Activated gamma-delta T cell treated with anti-CD3 and anti-CD28 coated beads, Interleukin-2, amount 50 U/mL, for 16 hours (primary cell): ENCODE measurements at places on chromosomes 12 and 14.

GRCh38 chr14:73245480-73246325 lies 8.4 kb downstream of the PAPLN start:
- DNase-seq = no peak

- DNase-seq = no peak
These were observed 536 bp downstream of the PARPBP start for GRCh38 chr12:102120564-102120873.

DNA sequence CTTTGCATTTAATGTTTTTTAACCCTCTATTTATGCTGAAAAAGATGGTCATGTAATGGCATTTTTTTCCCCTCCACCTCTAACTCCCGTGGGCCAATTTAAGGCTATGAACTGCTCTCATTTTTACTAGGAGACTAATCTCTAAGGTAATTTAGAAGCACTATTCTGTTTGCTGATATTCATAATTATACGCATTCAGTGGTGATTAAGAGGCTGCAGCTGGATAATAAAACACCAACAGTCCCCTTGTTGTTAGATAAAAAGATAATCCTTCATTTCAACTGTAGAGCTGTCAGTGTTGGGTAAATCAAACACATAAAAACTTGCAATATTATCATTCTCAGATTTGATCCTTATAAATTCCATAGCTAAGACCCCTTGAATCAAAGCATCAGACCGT lies 8.9 kb downstream of the MYO1H start:
- DNase-seq = no peak

GRCh38 chr12:20653871-20654270 lies 41.3 kb upstream of the SLCO1C1 start:
- no peak for DNase-seq

DNA sequence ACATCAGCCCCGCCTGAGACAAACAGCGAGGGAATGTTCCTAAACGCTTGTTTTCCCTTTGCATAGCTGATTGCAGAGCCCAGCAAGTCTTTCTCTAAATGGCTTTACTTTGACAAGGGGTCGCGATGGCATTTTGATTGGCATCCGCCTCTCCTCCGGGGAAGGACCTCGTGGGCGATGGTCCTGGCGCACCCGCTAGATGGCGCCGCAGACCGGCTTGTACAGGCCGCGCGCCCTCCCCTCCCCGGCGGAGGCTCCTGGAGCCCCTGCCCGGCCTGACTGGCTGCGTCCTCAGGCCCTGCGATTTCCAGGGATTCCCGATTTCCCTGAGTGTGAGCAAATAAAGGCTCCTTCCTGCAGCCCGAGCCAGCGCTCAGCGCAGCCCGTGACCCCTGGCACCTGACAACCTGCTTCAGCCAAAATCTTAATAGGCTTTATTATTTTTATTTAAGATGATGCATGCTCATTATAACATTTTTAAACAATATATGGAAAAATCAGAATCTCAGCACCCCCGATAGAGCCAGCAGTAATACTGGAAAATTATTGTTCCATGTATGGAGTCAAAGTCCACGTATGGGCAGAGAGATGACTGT lies 468.3 kb downstream of the AACS start:
- DNase-seq = no peak

GRCh38 chr12:3592856-3593625 lies 102.0 kb downstream of the PRMT8 start:
- no peak for DNase-seq

GRCh38 chr12:6181583-6182278 lies 18.5 kb upstream of the CD9 start:
- DNase-seq = no peak

DNA sequence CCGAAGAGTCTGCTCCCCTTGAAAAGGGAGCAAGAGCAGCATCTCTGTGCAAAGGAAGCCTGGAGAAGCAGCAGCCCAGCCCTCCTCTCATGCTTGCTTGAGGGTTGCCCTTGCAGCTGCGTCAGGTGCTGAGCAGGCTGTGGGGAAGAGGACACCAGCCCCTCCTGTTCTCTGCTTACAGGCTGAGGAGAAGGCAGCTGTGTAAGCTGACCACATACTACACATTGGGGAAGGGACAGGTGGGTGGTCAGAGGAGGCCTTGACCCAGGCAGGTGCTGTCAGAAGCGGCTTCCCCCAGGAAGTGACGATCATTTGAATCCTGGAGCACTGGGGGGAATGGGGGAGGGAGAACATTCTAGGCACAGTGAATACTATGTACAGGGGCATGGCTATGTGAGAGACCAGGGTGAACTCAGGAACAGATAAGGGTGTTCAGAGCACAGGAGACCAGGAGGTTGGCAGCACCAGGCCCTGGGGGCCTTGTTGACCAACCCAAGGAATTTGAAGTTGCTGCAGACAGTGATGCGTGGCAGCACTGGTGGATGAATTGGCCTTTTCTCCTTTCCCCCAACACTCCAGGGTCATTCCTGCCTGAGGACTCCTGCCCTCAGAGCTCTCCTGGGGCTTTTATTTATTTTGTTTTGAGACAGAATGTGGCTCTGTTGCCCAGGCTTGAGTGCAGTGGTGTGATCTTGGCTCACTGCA lies 2.7 kb upstream of the KLC1 start:
- no peak for DNase-seq

GRCh38 chr14:105881021-105881930 lies 354.9 kb downstream of the TMEM121 start:
- no peak for DNase-seq

- no peak for DNase-seq
These were observed 222.7 kb downstream of the MSRB3 start for GRCh38 chr12:65501093-65501621.

DNA sequence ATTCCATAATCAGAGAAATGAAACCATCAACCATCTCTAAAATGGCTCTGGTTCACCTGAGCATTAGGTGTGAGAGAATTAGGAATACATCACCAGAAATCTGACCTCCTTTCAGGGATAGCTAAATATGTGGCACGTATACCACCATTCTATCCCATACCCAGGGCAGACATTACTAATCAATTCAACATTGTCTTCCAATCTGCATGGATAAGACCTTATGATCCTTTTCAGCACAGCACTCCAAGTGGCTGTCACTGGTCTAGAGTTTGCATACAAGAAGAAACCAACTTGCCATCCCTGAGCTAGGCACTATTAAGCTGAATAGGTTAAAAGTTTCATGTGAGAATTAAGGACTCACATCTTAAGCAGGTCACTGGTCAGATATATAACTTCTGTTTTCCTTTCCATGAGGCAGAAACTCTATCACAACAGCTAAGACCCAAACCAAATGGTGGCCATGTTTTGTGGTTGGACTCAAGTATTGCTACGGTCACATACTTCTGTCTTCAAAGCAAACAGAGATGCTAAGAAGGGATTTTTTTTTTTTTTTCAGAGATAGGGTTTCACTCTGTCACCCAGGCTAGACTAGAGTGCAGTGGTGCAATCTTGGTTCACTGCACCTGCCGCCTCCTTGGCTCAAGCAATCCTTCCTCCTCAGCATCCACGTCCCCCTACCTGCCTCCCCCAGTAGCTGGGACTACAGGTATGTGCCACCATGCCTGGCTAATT lies 249.0 kb downstream of the DPF3 start:
- DNase-seq = no peak

GRCh38 chr12:96141216-96141912 lies 52.8 kb upstream of the ELK3 start:
- no peak for DNase-seq

DNA sequence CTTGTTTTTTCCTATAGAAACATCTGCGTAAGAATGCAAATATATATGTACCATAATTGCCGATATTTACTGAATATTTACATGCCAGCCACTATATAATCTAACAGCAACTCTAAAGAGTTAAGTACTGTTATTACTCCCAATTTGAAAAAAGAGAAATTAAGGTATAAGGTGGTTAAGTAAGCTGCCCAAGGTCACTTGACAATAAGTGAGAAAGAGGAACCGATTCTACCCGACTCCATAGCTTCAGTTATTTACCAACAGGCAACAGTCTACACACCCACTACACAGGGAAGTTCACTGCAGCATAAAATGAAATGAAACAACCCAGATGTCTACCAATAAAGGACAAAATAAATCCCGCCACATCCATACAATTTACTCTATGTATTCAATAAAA lies 1.1 kb downstream of the MIS18BP1 start:
- no peak for DNase-seq

- DNase-seq = no peak
These were observed 11.2 kb upstream of the GNPNAT1 start for GRCh38 chr14:52802597-52802996.

DNA sequence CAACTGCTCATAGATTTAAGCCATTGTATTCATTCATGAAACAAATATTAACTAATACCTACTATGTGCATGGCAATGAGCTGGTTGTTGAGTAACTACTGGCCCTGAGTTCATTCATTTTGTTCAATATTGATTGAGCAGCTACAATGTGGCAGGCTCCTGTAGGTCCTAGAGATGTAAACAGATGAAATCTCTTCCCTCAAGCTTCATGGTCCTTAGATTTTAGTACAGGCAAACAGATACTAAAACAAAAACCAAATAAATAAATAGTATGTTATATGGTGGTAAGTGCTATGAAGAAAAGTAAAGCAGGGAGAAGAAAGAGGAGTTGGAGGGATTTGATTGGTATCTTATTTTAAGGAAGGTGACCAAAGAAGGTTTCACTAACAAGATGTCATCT lies 77.8 kb downstream of the RERG start:
- DNase-seq = no peak

DNA sequence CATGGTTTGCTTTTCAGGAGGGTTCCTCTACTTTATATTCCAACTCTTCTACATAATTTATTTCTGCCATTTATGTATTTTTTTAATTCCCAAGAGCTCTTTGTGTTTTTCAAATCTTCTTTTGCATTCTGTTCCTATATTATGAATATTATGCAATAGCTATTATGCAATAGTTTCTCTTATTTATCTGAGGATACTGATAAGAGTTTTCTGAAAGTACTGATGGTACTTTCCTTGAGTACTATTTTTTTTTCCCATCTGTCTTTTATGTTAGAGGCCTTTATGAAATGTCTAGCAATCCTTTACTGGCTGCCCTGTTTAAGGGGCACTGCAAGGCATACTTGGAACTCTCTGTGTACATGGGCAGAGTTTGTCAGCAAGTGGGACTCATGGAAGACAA lies 93.4 kb downstream of the SLC41A2 start:
- DNase-seq = no peak

DNA sequence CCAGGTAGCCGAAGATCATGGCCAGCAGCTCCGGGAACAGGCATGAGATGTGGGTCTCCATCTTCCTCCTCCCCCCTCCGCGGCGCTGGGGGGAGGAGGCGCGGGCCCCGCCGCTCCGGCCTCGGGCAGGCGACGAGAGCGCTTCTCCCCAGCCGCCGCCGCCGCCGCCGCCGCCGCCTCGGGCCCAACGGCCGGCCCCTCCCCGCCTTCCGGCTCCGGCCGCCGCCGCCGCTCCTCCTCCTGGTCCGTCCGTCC lies 448 bp downstream of the FBXL14 start:
- DNase-seq = no peak

- no peak for DNase-seq
These were observed at the start of gene SYCP3 for GRCh38 chr12:101738920-101739665. Gene SYCP3, minus strand, starts transcription at chr12:101739462. Its CDS starts 1,527 bp downstream, at chr12:101737935.

DNA sequence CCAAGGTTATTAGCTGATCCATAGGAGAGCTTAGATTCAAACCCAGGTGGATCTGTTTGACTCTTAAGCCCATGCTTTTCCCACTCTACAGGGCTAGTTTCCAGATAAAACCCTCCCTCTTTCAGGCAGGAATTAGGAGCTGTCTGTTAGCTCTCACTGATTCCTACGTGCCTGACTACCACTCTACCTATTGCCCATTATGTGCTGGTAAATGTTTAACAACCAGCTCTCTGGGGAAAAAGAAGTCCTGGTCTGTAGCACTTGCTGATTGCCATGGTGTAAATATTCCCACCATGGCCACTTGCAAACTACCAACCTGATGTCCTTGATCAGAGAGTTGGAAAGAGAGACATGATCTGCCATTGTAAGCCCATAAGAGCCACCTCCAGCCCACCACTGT lies 65.5 kb upstream of the BDKRB2 start:
- DNase-seq = no peak

DNA sequence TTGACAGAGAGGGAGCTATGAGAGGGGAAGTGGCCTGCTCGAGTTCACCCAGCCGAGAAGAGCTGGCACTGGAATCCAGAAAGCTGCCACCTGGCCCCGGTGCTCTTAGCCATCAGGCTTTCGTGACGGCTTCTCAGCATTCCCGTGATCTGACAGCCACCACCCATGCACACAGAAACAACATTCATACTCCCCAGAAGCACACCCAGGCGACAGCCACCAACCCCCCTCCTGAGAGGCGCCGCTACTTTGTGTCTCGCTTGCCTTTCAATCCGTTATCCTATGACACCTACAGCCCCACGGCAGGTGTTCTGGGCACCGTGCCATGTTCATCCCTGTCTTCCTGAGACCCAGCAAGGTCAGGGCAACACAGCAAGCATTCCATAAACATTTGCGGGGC lies 31.4 kb downstream of the PSMC1 start:
- DNase-seq = no peak

- no peak for DNase-seq
These were observed 471.2 kb downstream of the ATP23 start for GRCh38 chr12:58412461-58413060.

DNA sequence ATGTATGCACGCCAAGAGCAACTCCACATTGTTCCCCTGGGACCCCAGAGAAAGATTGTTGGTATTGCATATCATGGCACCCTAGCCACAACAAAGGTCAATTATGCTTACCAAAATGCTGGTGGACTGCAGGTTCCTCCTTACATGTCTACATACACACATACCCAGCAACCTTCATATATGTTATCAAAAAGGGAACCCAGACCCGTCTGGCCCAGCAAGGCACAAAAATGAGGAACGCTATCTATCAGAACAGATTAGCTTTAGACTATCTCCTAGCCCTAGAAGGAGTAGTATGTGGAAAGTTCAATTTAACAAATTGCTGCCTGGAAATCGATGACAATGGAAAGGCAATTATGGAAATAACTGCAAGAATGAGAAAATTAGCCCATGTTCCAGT lies 61.5 kb downstream of the DHRS2 start:
- DNase-seq = no peak

DNA sequence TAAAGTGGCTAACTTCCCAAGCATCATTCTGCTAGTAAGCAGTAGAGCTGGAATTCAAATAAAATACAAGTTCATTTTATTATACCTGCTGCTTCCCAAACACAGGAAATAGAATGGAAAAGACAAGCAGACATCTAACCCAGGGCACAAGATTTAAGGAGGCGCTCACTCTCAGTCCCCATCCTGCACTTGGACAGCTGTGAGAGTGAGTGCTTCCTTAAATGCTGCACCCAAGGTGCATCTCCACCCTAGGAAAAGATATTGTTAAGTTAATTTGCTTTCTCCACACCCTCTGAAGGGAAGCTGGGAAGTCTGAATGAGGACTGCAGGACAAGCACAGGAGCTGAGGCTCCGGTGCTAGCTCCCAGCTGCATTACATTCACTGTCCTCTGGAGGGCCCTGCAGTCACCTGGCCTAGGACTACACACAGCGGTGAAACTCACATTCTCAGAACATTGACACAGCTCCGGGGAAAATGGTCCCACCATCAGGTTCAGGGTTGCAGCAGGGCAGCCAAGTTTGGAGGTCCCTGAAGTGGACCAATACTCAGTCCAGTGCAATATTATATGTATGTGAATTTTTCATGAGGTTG lies 14.2 kb downstream of the HEBP1 start:
- no peak for DNase-seq
